Stomach (tissue), 19 donors: ENCODE measurements at places on chromosomes 2 and 18.
A peak's percentile ranks its signal among the peaks of the same experiment; 100 is the strongest.

- H3K4me3 ChIP-seq = no peak overlapping the region
- no peak overlapping the region for H3K27ac ChIP-seq
- peaks cover 17% of the 10 kb centered on the region for H3K36me3 ChIP-seq
- peaks cover 4% of the 10 kb centered on the region for H3K4me1 ChIP-seq
- DNase-seq = peak; percentile 15
Measured at GRCh38 chr2:232013701-232014353, 52.3 kb downstream of the DIS3L2 start.

DNA sequence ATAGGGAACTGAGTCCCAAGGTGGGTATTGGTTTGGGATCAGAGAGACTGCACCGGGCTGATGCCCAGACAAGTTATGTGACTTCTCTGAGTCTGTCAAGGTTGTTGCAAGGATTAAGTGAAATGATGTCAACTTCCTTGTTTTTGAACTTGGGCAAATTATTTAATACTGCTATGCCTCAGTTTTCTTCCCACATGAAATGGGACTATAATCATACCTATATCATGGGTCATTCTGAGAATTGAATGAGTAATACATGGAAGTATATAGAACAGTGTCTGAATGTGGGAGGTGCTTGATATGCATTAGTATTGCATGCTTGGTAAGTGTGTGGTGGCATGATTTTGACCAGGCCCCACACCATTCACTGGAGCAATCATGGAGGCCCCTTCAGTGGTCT lies 99.0 kb downstream of the PRKCE start:
- no peaks in the 10 kb centered on the region for H3K27me3 ChIP-seq
- peaks cover 20% of the 10 kb centered on the region for H3K4me1 ChIP-seq
- H3K4me3 ChIP-seq = no peak overlapping the region
- no peaks in the 10 kb centered on the region for H3K36me3 ChIP-seq
- DNase-seq = no peak

DNA sequence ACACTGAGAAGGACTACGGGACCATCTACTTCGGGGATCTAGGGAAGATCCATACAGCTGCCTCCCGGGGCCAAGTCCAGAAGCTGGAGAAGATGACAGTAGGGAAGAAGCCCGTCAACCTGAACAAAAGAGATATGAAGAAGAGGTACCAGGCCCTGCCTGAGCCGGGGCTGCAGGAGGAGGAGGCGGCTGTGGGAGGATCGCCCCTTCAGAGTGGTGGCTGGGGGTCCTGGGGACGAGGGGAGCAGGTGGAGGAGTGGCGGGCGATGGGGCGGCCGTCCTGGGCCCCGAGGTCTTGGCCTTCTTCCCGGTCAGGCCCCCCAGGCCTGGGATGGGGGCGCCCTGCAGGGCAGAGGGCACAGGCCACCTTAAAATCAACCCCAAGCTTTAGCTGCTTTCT lies 524 bp downstream of the ANKRD30B start:
- H3K27ac ChIP-seq = no peak overlapping the region
- H3K4me1 ChIP-seq = peaks cover 11% of the 10 kb centered on the region
- no peak overlapping the region for H3K4me3 ChIP-seq
- H3K36me3 ChIP-seq = no peaks in the 10 kb centered on the region

DNA sequence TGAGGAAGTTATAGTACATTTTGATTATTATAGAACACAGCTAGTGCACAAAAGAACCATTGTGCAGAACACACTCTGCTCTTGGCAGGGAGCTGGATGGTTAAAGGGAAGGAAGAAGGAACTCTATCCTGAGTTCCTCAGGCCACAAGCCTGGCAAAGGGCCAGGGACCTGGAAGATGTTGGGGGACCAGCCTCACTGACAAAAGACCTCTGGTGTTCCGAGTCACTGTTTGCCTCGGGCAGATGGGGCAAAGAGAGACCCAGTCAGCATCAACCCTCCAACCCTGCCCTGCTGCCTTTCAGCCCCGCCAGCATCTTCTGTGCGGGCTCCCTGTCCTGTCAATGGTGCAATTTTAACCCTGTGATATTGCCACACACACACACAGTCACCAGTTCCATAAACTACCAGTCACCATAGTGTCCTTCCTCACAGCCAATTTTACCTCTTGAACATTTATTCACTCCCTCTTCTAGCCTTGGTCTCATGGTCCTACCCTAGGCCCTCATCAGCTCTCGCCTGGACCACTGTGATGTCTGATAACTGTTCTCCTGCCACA lies 21.9 kb downstream of the NEMP2 start:
- no peaks in the 10 kb centered on the region for H3K27me3 ChIP-seq
- H3K4me1 ChIP-seq = peaks cover 19% of the 10 kb centered on the region
- no peak overlapping the region for H3K27ac ChIP-seq

DNA sequence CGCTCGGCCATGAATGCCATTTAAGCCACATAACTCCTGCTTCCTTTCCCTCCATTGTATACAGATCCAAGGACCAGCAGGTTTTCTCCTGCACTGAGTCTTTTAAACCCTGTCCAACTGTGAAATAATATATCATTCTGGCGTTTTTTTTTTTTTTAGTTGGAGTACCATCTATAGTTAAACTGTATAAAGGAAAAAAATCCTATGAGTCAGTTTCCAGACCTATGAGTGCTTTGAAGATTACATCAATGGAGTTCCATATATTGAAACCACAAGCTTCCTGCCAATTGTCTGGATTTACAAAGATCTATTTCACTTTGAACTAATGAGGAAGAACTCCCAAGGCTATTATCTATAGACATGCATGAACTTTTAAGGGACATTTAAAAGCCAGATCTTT lies 2.4 kb upstream of the MALT1 start:
- DNase-seq = no peak
- no peak overlapping the region for H3K27ac ChIP-seq
- no peaks in the 10 kb centered on the region for H3K36me3 ChIP-seq
- peaks cover 31% of the 10 kb centered on the region for H3K4me1 ChIP-seq
- H3K4me3 ChIP-seq = no peak overlapping the region

GRCh38 chr2:128692895-128693742 lies 374.5 kb upstream of the HS6ST1 start:
- no peaks in the 10 kb centered on the region for H3K4me1 ChIP-seq
- no peak overlapping the region for H3K27ac ChIP-seq
- H3K4me3 ChIP-seq = no peak overlapping the region
- no peak for DNase-seq

- peaks cover 8% of the 10 kb centered on the region for H3K27me3 ChIP-seq
- no peak overlapping the region for H3K27ac ChIP-seq
Measured at GRCh38 chr2:115163572-115163971, 721.1 kb downstream of the DPP10 start.

DNA sequence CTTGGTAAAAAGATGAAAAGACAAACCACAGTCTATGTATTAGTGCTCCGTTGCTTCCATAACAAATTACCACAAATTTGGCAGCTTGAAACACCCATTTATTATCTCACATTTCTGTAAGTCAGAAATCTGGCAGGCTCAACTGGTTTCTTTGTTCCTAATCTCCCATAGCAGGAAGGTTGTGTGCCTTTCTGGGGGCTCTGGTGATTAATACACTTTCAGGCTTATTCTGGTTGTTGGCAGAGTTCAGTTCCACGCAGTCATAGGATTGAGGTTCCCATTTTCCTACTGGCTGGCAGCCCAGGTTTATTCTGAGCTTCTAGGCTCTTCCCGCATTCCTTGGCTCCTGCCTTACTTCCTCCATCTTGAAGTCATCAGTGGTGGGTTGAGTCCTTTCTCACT lies 189.3 kb downstream of the ANAPC1 start:
- H3K4me3 ChIP-seq = no peak overlapping the region

- H3K4me3 ChIP-seq = no peak overlapping the region
- no peak overlapping the region for H3K27ac ChIP-seq
- no peaks in the 10 kb centered on the region for H3K27me3 ChIP-seq
- no peaks in the 10 kb centered on the region for H3K36me3 ChIP-seq
- no peaks in the 10 kb centered on the region for H3K4me1 ChIP-seq
- DNase-seq = no peak
Measured at GRCh38 chr18:37694516-37694915, 128.9 kb upstream of the CELF4 start.

DNA sequence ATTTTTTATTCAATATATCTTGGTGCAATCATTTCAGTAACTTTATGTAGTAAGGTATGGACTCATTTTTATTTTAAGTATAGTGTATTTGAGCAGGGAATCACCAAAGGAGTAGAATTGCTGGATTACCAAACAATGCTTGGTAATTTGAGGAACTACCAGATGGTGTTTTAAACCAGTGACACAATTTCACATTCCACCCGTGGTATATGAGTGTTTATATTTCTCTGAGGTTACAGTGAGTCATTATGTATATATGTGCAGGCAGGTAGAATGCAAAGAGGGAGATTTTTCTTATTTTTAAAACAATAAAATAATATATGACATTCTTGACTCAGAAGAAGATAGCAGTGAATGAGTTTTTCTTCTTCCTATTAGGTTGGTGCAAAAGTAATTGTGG lies 596.9 kb downstream of the DCC start:
- no peak for DNase-seq
- no peaks in the 10 kb centered on the region for H3K36me3 ChIP-seq
- no peaks in the 10 kb centered on the region for H3K4me1 ChIP-seq
- no peaks in the 10 kb centered on the region for H3K27me3 ChIP-seq
- H3K4me3 ChIP-seq = no peak overlapping the region

- no peak for DNase-seq
- peaks cover 27% of the 10 kb centered on the region for H3K4me1 ChIP-seq
- no peaks in the 10 kb centered on the region for H3K36me3 ChIP-seq
- H3K27ac ChIP-seq = no peak overlapping the region
Measured at GRCh38 chr2:18046558-18047212, 168.2 kb downstream of the KCNS3 start.

- peaks cover 4% of the 10 kb centered on the region for H3K36me3 ChIP-seq
- H3K27ac ChIP-seq = no peak overlapping the region
- peak; percentile 50 for DNase-seq
Measured at GRCh38 chr2:99183025-99183424, 2.0 kb downstream of the MRPL30 start.

GRCh38 chr2:23696752-23697045 lies 230.2 kb downstream of the ATAD2B start:
- H3K27ac ChIP-seq = no peak overlapping the region
- H3K4me1 ChIP-seq = peaks cover 14% of the 10 kb centered on the region
- DNase-seq = no peak
- H3K4me3 ChIP-seq = no peak overlapping the region

DNA sequence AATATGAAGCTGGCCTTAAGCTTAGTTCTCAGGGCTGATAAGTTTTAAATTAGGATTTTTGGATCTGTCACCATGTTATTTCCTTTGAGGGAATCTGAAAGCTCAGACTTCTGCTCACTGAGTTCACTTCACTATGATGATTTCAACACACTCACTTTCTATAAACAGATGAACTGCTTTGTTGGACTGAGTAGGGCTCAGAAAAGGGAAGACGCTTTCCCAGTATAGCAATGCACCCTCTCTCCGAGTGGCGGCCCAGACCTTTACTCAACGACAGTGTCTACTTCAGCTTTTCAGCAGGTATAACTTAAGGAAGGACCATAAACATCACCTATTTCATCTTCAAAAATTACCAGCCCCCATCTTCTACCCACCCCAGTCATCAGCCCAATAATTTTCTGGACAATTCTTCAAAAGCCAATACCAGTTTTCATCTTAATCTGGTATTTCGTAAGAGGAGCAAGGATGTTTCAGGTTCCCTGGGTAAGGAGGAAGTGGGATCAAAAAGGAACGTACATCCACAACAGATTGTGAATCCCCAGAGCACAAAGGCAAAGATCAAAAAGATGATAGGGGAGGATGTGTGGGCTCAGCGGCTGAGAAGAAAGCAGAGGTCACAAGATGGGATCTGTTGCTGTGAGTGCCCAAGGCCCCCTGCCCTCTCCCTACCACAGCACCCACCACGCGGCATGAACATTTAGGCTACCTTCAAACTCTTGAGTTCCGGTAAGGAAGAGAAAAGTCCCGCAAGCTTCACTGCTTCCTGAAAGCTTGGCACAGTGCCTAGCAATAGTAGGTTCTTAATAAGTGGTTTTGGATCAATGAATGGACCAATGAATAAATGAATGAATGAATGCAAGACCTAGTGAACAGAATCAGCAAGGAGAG lies 41.9 kb downstream of the LPIN2 start:
- no peak overlapping the region for H3K4me3 ChIP-seq
- peak overlapping the region; percentile 58 for H3K27ac ChIP-seq
- H3K36me3 ChIP-seq = no peaks in the 10 kb centered on the region
- H3K4me1 ChIP-seq = peaks cover 61% of the 10 kb centered on the region

GRCh38 chr18:79553696-79554095 lies 125.9 kb upstream of the CTDP1 start:
- no peaks in the 10 kb centered on the region for H3K27me3 ChIP-seq
- H3K4me3 ChIP-seq = no peak overlapping the region

DNA sequence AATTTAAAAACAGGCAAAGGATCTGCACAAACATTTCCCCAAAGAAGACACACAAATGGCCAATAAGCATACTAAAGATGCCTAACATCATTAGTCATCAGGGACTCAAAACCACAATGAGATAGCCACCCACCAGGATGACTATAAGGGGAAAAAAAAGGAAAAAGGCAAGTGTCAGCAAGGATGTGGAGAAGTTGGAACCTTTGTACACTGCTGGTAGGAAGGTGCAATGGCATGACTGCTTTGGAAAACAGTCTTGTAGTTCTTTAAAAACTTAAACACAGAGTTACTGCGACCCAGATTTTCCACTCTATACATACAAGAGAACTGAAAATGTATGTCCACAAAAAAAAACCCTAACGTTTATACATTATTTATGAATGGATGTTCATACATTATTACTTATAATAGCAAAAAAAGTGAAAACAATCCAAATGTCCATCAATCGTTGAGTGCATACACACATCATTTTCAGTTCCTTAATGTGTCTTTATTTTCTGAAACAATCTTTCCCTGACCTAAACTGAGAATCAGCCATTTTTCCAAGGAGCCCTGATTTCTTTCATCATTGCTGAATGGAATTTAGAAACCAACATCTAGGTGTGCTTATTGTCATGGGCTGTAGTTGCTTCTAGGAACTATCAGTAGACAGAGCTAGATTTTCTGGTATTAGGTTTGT lies 64.7 kb upstream of the TLK1 start:
- H3K4me1 ChIP-seq = no peaks in the 10 kb centered on the region
- no peak overlapping the region for H3K4me3 ChIP-seq
- no peak for DNase-seq
- no peak overlapping the region for H3K27ac ChIP-seq
- H3K27me3 ChIP-seq = no peaks in the 10 kb centered on the region

- DNase-seq = no peak
- H3K4me3 ChIP-seq = no peak overlapping the region
- H3K36me3 ChIP-seq = no peaks in the 10 kb centered on the region
- no peak overlapping the region for H3K27ac ChIP-seq
- H3K27me3 ChIP-seq = no peaks in the 10 kb centered on the region
- no peaks in the 10 kb centered on the region for H3K4me1 ChIP-seq
Measured at GRCh38 chr18:62030091-62030985, 137.5 kb upstream of the RNF152 start.

DNA sequence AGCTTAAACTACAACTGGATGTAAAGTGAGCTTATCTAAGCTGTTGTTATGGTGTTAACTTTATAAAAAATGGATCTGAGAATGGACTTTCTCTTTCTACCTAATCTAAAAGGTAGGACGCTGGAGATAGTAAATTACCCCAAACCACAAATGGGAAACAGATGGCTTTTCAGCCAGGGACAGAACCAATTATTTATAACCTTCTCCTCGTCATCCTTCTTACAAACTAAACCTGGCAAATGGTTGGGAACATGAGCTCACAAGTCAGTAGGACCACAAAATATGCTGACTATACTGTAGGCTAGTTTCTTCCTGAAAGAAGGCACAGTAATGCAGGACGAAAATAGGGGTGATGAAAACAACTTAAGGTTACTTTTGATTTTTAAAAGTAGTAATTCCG lies 32.7 kb upstream of the ZDBF2 start:
- H3K27me3 ChIP-seq = peaks cover 7% of the 10 kb centered on the region
- no peaks in the 10 kb centered on the region for H3K36me3 ChIP-seq
- H3K4me1 ChIP-seq = no peaks in the 10 kb centered on the region
- DNase-seq = no peak

GRCh38 chr2:120625865-120626560 lies 109.7 kb upstream of the GLI2 start:
- DNase-seq = peak; percentile 95
- H3K4me3 ChIP-seq = no peak overlapping the region
- H3K4me1 ChIP-seq = peaks cover 23% of the 10 kb centered on the region
- H3K27ac ChIP-seq = peak overlapping the region; percentile 56
- H3K36me3 ChIP-seq = no peaks in the 10 kb centered on the region
